CD4-positive, alpha-beta T cell (primary cell): ENCODE measurements at places on chromosomes 11 and 22.

GRCh38 chr11:61091373-61092279 is 10.7 kb upstream of the CD5 start:
- no peak for DNase-seq

- DNase-seq: no peak
Measured at GRCh38 chr11:2555336-2555735, 110.5 kb downstream of the KCNQ1 start.

DNA sequence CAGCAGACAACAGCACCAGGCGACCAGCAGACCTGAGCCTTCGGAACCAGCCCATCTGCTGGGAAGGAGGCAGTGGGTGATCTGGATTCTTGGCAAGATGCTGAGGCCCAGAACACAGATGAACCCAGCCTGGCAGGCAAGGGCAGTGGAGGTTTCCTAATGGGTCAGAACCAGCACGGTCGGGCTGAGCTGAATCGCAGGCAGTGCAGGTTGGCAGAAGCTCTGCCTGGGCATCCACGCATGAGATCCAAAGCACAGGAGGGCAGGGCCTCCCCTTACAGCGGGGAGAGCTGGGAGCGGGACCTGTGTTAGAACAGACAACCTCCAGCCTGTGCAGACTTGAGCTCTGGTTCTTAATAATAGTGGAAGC is 47.5 kb downstream of the DSCAML1 start:
- no peak for DNase-seq

DNA sequence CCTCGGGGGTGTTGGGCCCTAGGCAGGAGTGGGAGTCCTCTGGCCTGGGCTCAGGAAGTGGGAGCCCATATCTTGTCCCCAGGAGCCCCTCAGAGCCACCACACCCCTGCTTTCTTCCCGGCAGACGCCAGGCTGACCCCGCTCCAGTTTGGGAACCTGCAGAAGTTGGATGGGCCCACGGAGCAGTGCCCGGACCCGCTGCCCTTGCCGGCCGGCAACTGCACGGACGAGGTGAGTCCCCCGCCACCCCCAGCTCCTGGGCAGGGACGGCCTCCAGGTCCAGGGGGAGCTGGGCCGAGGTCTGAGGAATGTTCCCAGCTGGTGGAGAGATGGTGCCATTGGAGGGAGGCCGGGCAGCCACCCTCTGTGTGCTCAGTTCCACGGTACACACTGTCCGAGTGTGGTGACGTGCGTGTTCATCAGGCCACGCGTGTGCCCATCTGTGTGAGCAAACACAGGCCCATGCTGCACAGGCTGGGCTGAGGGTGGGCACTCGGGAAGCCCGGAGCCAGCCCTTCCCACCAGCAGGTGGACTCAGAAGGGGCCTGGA is 4.8 kb downstream of the MUC5B start:
- no peak for DNase-seq
